ENCODE measurements at places on chromosomes 16 and 17. TPM values are rescaled to one million over a fixed set of nuclear protein-coding genes. Genes with fewer than 3 reads are reported as not detected.

DNA sequence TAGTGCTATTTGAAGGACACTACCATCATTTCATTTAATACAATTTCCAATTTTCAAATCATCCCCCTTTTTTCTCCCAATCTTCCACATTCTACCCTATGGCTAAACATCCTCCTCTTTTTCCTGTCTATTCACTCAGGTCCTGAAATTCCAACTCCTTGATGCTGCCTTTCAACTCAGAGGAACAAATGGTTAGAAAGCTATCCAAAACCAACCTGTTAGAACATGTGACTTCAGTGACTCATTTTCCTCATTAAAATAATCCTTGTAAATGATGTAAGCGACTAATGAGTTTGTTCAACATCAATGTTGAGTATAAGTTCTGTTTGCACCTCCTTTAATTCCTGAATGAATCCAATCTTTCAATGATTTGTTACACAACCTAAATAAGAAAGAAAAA lies 5.5 kb downstream of the PSMD12 start:
- no peak for DNase-seq

The CTF1 gene
- total RNA-seq: 2.0 TPM

DNA sequence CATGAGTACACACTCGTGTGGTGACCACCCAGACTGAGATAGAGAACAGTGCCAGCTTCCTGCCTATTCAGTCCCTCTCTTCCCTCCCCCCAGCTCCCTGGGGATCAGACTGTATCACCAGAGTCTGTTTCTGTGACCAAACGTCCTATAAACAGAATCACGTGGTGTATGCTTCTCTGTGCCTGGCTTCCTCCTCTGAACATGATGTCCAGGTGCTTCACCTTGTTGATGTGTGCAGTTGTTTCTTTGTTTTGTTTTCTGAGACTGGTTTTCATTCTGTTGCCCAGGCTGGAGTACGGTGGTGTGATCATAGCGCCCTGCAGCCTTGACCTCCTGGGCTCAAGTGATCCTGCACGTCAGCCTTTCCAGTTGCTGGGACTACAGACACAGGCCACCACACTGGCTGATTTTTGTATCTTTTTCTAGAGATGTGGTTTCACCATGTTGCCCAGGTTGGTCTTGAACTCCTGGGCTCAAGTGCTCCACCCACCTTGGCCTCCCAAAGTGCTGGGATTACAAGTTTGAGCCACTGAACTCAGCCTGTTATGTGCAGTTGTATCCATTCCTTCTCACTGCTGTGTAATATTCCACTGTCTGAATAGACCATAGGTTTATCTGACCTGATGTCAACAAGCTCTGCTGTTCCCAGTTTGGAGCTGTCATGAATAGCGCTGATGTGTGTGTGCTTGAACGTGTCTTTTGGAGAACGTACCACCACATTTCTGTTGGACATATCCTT lies 28.9 kb upstream of the PRM1 start:
- DNase-seq: no peak

The SPIRE2 gene
- total RNA-seq: 2.8 TPM

DNA sequence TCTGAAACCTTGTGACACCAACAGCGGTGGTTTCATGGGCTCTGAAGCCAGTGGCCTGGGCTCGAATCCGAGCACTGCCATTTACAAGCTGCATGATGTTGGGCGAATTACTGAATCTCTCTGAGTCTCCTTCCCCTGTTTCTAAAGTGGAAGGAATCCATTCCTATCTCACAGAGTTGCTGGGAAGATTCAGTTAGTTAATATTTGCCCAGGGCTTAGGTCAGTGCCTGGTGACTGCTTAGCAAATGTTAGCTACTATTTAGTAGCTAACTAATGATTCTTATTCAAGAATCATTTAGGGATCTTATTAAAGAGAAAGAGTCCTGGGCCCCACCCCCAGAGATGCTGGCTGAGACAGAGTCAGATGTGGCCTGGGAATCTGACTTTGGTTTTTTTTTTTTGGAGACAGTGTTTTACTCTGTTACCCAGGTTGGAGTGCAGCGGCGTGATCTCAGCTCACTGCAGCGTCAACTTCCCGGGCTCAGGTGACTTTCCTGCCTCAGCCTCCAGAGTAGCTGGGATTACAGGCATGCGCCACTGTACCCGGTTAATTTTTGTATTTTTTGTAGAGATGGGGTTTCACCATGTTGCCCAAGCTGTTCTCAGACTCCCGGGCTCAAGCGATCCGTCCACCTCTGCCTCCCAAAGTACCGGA lies 33.6 kb upstream of the RAI1 start:
- no peak for DNase-seq

DNA sequence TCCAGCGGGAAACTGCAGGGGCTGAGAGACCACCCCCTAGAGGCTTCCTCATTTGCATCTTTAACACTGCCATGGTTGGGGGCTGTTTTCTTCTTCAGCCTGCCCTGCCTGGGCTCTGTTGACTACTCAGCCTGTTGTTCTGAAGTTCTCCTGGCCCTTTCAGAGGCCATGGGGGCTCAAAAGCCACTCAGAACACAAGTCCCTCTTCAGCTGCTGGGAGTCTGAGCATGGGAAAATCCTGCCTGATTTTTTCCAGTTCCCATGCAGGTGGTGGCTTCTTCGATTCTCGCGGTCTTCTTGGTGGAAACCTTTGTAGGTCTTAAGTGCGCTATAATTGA lies 36.3 kb downstream of the PLCG2 start:
- no peak for DNase-seq

DNA sequence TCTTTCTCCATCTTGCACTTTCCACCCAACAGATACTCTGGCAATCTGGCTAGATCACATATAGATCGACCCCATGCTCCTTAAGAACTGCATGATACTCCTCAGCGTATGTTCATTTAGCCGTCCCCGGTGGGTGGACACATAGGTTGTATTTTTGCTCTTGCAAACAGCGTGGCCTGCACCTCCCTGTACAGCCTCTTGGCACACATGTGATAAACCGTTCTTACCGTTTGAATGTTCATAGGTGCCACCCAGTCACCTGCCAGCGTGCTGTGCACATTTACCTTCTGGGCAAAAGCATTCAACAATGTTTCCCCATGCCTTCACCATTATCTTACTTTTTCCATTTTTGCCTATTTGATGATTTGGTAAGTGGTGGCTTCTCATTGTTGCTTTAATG lies 6.2 kb downstream of the TNP2 start:
- no peak for DNase-seq

GRCh38 chr16:85947230-85948137 lies 48.5 kb downstream of the IRF8 start:
- DNase-seq: no peak

DNA sequence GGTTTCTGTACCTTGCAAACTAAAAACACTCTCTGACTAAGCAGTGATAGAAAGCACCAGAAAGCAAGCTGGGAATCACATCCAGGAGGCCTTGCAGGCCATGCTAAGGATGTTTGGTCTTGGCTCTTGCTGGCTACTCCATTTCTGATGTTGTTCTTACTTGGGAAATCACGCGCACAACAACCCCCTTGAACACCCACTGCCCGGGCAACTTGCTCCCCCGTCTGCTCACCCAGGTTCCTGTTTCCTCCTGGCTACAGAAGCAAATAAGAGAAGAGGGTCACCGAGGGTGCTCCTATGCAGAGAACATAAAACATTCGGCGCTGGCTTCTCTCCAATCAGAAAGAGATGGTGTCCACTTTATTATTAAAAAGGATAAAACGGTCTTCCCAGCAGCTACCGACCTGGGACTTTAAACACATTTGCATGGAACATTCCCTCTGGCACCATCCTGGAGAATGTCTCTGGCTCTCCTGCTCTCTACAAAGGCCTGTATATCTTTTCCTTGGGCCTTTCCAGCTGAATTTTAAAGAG lies 271.2 kb upstream of the RPL38 start:
- DNase-seq: no peak

DNA sequence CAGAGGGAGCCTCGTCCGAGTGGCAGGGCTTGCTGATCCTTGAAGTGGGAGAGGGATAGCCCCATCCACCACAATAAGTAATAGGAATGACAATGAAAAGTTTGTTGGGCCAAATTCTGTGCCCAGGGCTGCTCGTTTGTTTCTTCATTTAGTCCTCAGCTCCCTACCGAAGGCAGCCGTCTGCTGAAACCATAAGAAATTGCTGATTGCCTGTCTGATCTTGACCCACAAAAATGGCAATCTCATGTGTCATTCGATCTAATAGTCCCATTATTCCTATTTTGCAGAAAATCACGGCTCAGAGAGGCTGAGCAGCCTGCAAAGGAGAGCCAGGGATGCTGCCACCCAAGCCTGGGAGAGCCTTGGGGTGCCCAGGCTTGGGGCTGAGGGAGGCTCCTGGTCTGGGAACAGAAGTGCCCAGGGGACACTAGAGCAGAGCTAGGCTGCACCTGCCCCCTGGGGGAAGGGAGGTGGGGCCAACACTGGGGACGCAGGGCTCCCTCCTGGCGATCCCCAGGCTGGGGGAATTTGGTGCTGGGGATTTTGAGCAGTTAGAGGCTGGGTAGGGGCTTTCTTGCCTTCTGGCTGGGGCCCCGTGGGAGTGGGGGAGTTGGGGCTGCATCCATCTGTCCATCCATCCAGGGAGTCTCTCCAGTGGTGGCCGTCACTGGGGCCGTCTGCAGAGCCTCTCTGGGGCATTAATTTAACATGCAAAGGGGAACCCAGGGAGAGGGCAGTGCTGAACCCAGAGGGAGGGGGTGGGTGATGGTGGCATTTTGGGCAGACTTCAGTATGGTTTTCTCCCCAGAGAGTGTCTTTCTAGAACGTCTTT lies 53.5 kb downstream of the SOCS1 start:
- DNase-seq: no peak

The GDPD3 gene
- 1.6 TPM for total RNA-seq

The C16orf46 gene
- not detected for total RNA-seq

DNA sequence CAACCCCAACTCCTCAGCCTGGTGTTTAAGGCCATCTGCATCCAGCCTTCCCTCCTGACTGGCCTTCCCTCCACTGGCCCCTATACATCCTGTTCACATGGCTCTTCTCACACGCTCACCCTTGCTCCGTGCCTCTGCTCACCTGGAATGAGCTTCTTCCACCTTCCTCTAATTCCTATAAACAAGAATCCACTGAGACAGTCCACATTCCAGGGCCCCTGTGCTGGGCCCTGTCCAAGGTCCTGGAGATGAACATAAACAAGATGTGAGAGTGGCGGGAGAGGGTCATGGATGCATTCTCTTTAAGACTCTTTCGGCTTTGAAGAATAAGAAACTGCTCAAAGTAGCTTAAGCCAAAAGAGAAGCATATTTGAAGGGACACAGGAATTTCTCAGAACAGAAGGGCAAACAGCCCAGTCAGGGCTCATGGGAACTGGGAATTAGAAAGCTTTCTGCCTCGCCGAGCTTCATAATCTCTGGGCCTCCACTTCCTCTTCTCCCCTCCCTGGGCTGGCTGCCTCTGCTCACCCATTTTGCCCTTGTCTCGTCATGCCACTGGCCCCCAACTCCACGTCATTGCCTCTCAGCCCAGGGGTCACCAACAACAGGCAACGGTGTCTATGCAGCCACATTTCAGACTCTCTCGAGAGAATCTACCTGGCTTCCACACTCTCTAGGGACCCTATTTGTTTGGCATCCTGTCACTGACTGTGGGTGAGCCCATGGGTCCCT lies 13.5 kb downstream of the SPPL2C start:
- no peak for DNase-seq

The PTRH2 gene
- total RNA-seq: 29.3 TPM

DNA sequence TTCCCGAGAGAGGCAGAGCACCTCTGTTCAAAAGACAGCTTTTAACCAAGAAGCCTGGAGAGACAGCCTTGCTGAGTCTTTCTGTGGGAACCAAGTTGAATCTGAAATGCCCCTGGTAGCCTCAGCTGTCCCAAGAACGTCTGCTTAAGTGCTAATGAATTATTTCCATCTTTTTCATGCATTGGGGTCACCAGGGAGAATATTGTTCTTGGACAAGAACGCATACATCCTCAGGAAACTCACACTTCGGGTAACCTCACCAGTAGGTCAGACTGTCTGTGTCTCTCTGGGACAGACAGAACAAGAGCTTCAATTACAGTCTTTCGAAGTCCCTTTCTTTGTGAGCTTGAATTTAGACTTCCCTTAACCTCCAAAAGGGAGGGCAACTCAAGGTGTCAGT lies 134.6 kb upstream of the ADAMTS18 start:
- no peak for DNase-seq

GRCh38 chr16:27179500-27180072 lies 23.7 kb upstream of the KDM8 start:
- DNase-seq: peak; percentile 85

DNA sequence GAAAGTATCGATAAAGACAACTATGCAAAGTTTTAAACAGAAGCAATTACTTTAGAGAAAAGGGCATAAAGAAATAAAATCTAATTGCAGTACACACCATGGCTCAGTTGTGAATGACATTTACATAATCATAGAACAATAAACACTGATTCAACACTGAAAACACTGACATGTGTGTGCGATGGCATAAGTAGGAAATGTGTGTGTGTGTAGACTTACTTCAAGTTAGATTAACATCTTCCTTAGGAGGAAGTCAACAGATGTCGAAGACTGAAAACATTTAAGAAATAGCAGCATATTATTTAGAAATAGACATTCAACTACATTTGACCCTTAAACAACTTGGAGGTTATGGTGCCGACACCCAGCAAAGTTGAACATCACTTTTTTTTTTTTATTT lies 172.4 kb downstream of the STX8 start:
- no peak for DNase-seq

Data from omental fat pad (tissue), 4 donors.